Activated T-cell treated with anti-CD3 and anti-CD28 coated beads, Interleukin-2, amount 50 U/mL, for 4 hours (primary cell): ENCODE measurements at places on chromosomes 1 and 21. TPM values are rescaled to one million over a fixed set of nuclear protein-coding genes. Genes with fewer than 3 reads are reported as not detected.

The IQGAP3 gene
- total RNA-seq, result 0.37 TPM

DNA sequence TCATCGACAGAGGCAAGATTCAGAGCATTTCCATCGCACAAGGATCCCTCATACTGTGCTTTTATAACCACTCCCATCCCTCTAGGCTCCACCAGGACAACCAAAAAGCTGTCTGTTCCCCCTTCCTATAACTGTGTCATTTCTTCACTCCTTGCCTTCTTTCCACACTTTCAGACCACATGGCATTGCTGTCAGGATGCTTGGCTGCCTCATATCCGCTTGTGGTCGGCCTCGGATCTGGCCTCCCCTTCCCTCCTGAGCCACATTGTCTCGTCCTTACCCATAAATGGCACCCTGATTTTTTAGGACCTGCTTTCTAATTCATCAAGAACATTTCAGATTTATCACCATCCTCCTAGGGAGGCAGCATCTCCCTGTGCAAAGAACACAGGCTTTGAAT is 80.5 kb downstream of the HIVEP3 start:
- DNase-seq, result no peak

GRCh38 chr1:157034137-157034800 is 11.3 kb downstream of the ARHGEF11 start:
- DNase-seq, result no peak

The LDLRAD2 gene
- total RNA-seq, result not detected

- DNase-seq, result no peak
Measured at GRCh38 chr1:161096015-161096414, 2.1 kb upstream of the KLHDC9 start.

- DNase-seq, result no peak
Measured at GRCh38 chr1:248852481-248853405, 6.1 kb downstream of the ZNF692 start.

The GNG4 gene
- 0.58 TPM for total RNA-seq

GRCh38 chr1:17287130-17287776 is 20.7 kb upstream of the PADI4 start:
- DNase-seq, result no peak
